Uterine smooth muscle cell (primary cell): ENCODE measurements at places on chromosomes 6 and 20. TPM values are rescaled to one million over a fixed set of nuclear protein-coding genes. Genes with fewer than 3 reads are reported as not detected.

The SRMS gene
- not detected in 2 replicates for total RNA-seq

The MOXD1 gene
- 21.8 and 44.4 TPM in 2 replicates for total RNA-seq

The HDDC2 gene
- total RNA-seq = 59.5 and 80.9 TPM in 2 replicates

The SLC17A2 gene
- not detected in 2 replicates for total RNA-seq

The CTCFL gene
- total RNA-seq = not detected in 2 replicates

The ARMH2 gene
- not detected in 2 replicates for total RNA-seq

The CLPSL2 gene
- not detected in 2 replicates for total RNA-seq

The CBLN4 gene
- total RNA-seq = not detected in 2 replicates

The HAO1 gene
- not detected in 2 replicates for total RNA-seq

The TCF15 gene
- total RNA-seq = not detected in 2 replicates

The NR2E1 gene
- not detected in 2 replicates for total RNA-seq

The BTN3A1 gene
- total RNA-seq = 29.3 and 37.1 TPM in 2 replicates

The LHFPL5 gene
- not detected in 2 replicates for total RNA-seq

The HS3ST5 gene
- 1.2 and 2.0 TPM in 2 replicates for total RNA-seq

The RIPPLY2 gene
- under 0.01 and 0.87 TPM in 2 replicates for total RNA-seq

The HLA-DRB1 gene
- total RNA-seq = not detected in 2 replicates

The FAM217A gene
- not detected in 2 replicates for total RNA-seq

The OR2H2 gene
- not detected in 2 replicates for total RNA-seq

The BPIFB2 gene
- not detected in 2 replicates for total RNA-seq

The TTK gene
- 14.6 and 55.2 TPM in 2 replicates for total RNA-seq

The RGS17 gene
- 27.5 and 35.9 TPM in 2 replicates for total RNA-seq

The SAPCD1 gene
- total RNA-seq = 1.00 and 1.2 TPM in 2 replicates

The HLA-DOB gene
- total RNA-seq = 0.11 and 0.12 TPM in 2 replicates

The RFX6 gene
- total RNA-seq = under 0.01 TPM in 1 of 2 replicates, not detected in the other

The CGA gene
- 0.77 TPM in 1 of 2 replicates, not detected in the other for total RNA-seq

The MYCT1 gene
- total RNA-seq = under 0.01 and 0.11 TPM in 2 replicates

The FAM209B gene
- not detected in 2 replicates for total RNA-seq

The PSMG4 gene
- 32.6 and 36.2 TPM in 2 replicates for total RNA-seq

The DDAH2 gene
- 39.3 and 81.0 TPM in 2 replicates for total RNA-seq

The FIG4 gene
- total RNA-seq = 22.2 and 39.5 TPM in 2 replicates

The NTSR1 gene
- 2.0 and 3.1 TPM in 2 replicates for total RNA-seq

The HLA-DPA1 gene
- total RNA-seq = 0.55 and 4.0 TPM in 2 replicates

The RNF39 gene
- not detected in 2 replicates for total RNA-seq

The ANKRD66 gene
- not detected in 2 replicates for total RNA-seq

The TIAM2 gene
- 7.1 and 7.9 TPM in 2 replicates for total RNA-seq

The DNMT3B gene
- total RNA-seq = 5.1 and 7.4 TPM in 2 replicates

The PTK6 gene
- 0.11 and 0.12 TPM in 2 replicates for total RNA-seq

The TP53TG5 gene
- total RNA-seq = not detected in 2 replicates

The CALHM6 gene
- 0.62 and 0.89 TPM in 2 replicates for total RNA-seq

The WFDC5 gene
- total RNA-seq = not detected in 2 replicates

The PBOV1 gene
- not detected in 2 replicates for total RNA-seq

The MUC22 gene
- not detected in 2 replicates for total RNA-seq
